ENCODE measurements at places on chromosomes 4 and X.

GRCh38 chr4:10094841-10095240 is 21.8 kb downstream of the WDR1 start:
- no peak for DNase-seq

DNA sequence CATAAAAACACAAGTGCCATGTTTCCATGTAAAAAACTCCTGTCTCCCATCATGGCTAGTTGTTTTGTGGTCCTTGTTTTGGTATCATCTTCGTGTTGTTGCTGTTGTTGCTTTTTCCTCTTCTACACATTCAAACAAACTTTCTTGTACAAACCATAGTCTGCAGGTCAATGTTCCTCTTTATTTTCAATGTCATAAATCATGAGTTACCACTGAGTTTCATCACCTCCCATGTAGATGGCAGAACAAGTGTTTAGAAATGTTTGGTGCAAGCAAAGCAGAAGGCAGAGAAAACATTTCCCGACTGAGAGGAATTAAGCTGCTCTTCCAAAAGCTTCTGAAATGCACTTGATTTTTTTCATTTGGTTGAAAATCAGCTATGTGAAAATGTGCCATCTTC is 166.0 kb downstream of the ANTXR2 start:
- DNase-seq, result no peak

GRCh38 chr4:83179205-83179604 is 64.7 kb upstream of the PLAC8 start:
- no peak for DNase-seq

GRCh38 chrX:16517039-16517605 is 132.8 kb upstream of the S100G start:
- no peak for DNase-seq

GRCh38 chr4:57023104-57023503 is 44.4 kb downstream of the POLR2B start:
- no peak for DNase-seq

- no peak for DNase-seq
These were observed 623.1 kb downstream of the TECRL start for GRCh38 chr4:63786171-63786570.

DNA sequence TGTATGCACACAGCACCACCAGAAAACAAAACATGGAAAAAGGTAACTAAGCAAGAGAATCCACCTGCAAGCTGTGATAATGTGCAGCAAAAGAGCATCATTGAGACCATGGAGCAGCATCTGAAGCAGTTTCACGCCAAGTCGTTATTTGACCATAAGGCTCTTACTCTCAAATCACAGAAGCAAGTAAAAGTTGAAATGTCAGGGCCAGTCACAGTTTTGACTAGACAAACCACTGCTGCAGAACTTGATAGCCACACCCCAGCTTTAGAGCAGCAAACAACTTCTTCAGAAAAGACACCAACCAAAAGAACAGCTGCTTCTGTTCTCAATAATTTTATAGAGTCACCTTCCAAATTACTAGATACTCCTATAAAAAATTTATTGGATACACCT is 90.2 kb downstream of the TET2 start:
- no peak for DNase-seq

- no peak for DNase-seq
These were observed 37.1 kb downstream of the ITM2A start for GRCh38 chrX:79330022-79330421.

DNA sequence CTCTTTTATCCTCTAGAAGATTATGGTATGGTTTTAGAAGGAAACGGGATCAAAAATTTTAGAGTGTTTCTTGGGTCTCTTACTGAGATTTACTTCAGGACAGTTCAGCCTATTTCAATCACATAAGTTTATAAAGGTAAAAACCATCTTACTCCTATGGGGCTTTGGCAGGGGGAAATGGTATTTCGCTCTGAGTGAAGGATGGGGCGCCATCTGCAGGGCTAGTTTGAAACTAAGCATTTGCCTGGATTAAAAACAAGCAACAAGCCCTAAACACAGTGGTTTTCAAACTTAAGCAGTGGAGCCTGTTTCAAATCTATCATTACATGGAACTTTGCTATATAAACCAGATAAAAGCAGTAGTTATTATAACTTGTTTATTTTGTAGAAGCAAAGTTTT is 361.5 kb upstream of the FMR1 start:
- no peak for DNase-seq

Measured in 8988T (cell line).